Stimulated activated CD8-positive, alpha-beta memory T cell treated with anti-CD3 and anti-CD28 coated beads, Interleukin-7, amount 100 ng/mL, for 1 hour (primary cell): ENCODE measurements at places on chromosomes 7 and 10.

DNA sequence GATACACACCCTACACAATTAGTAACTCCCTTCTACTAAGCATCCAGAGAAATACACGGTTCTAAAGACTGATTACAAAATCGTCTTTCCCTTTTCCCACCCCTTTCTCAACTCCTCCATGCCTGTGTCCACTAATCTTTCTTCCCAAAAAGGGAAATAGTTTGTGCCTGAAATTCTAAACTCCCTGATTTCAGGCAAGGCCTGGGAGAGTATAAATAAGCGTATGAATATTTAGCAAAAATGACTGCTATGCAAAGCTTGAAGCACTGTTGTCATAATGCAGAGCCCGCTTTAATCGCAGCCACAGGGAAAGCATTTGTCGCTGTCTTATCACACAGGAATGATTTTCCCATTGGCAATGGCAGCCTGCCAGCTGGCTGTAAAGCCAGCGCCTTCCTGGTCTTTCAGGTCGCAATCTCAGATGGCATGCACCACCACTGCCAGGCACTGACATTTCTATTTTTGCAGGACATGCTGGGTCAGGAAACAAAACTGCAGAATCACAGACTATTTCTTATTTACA, 142.9 kb upstream of the PCGF5 start:
- DNase-seq = no peak

DNA sequence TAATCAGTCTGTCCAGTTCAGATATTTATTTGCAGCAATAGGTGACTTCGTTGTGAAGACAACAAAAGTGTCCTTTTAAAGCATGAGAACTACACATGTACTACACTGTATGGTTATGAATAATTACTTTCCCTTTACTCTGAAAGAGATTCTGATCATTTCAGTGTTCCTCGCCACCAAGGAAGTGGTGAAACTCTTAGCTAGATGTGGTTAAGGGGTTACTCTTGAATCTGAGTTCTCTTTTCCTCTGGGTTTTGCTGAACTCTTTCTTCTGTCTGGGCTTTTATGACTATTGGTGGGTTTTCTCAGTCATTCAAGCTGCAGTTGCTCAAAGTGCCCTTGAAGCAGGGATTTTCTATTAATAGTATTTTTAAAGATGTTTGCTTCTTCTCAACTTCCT, 127.9 kb upstream of the SEM1 start:
- DNase-seq = no peak

DNA sequence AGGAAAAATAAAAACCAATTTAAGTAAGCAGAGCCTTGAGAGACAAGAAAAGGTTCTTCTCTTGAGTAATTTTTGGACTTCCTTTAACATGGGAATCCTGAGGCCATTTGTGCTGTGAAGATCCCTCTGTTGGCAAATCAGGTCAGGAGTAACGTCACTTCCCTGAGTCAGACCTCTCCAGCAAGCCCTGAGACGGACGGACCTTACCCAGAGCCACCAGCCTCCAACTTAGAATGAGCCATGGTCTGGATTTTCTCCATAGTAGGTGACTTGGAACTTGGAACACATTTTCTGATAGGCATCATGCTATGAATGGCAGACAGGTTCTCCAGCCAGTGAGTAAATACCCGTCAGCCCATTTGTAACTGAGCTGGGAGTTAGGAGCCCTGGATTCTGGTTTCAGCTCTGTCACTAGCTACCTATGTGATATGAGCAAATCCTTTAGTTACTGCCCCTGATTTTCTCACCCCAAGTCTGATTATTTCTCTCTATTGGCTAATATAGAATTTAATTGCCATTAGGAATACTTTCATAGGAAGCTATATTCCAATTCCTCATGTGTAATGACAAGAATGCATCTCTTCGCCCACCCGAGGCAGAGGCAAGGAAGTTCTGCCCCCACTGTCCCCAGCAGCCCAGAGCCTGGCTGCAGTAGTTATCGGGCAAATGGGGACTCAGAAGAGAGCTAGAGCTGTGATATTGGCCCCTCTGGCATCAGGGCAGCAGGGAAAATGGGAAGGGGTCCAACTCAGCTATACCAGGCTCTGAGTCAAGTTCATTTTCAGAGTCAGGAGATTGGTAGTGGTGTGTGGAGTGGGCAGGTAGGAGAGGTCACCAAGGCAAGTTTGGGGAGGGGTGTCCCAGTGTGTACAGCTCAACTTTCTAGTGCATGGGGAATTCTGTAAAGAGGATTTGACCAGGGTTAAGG, 153.7 kb upstream of the AGK start:
- DNase-seq = no peak

GRCh38 chr7:33650828-33651227, 254.5 kb upstream of the BMPER start:
- no peak for DNase-seq

- no peak for DNase-seq
Measured at GRCh38 chr7:23967949-23968599, 258.1 kb downstream of the STK31 start.

GRCh38 chr10:132322586-132323048, 9.4 kb upstream of the LRRC27 start:
- DNase-seq = no peak

DNA sequence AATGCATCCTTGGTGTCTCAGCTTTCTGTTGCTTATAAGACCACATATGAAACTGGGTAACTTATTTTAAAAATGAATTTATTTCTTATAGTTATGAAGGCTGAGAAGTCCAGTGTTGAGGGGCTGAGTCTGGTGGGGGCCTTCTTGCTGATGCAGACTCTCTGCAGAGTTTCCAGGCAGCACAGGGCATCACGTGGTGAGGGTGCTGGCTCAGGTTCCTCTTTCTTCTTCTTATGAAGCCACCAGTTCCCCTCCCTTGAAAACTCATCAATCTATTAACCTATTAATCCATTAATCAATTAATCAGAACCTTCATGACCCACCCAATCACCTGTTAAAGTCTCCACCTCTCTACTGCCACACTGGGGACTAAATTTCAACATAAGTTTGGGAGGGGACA, 595.6 kb upstream of the NRP1 start:
- DNase-seq = no peak

DNA sequence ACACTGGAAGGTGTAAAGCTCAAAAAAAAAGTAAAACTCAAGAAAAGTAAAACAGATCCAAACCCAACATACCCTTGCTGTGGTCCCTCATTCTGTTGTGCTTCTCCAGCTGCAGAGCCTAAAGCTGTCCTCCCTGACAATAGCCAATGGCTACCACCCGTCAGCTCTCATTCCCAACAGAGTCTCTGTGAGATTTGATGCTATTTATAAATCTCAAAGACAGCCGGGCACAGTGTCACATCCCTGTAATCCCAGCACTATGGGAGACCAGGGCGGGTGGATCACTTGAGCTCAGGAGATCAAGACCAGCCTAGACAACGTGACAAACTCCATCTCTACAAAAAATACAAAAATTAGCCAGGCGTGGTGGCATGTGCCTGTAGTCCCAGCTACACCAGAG, 116.0 kb downstream of the KMT2E start:
- DNase-seq = no peak

GRCh38 chr7:516606-517456, 2.8 kb downstream of the PDGFA start:
- DNase-seq = no peak

GRCh38 chr10:43922335-43923280, 273.9 kb upstream of the ZNF32 start:
- no peak for DNase-seq

DNA sequence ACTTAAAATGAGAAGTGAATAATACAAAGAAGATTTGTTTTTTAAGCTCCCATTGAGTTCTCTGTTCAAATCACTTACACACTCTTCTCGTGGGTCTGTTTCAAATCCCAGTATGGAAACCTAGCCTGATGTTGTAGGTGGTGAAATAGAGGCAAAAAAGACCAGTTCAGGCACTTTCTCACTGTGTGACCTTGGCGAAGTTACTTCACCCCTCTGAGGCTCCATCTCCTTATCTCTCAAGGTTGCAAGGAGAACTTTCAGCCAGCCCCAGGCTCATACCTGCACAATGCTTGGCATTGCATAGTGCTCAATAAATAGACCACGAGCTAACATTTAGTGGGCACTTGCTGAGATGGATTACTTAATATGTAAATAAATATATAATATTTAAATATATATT, 90.1 kb downstream of the PRLHR start:
- no peak for DNase-seq

DNA sequence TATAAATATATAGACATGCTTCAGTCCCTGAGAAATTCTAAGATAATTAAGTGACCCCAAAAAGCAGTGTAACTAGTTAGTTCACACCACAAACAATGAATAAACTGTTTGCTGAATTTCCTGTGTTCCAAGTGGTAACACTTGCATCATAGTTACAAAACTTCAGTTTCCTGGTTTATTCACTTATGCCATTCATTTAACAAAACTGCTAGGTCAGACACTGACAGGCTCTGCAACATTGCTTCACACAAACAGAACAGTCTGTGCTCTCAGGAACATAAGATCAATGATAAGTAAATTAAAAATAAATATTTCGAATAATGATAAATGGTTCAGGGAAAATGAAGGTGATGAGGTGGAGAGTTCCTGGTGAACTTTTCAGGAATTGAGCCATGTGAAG, 133.3 kb upstream of the NAMPT start:
- no peak for DNase-seq

DNA sequence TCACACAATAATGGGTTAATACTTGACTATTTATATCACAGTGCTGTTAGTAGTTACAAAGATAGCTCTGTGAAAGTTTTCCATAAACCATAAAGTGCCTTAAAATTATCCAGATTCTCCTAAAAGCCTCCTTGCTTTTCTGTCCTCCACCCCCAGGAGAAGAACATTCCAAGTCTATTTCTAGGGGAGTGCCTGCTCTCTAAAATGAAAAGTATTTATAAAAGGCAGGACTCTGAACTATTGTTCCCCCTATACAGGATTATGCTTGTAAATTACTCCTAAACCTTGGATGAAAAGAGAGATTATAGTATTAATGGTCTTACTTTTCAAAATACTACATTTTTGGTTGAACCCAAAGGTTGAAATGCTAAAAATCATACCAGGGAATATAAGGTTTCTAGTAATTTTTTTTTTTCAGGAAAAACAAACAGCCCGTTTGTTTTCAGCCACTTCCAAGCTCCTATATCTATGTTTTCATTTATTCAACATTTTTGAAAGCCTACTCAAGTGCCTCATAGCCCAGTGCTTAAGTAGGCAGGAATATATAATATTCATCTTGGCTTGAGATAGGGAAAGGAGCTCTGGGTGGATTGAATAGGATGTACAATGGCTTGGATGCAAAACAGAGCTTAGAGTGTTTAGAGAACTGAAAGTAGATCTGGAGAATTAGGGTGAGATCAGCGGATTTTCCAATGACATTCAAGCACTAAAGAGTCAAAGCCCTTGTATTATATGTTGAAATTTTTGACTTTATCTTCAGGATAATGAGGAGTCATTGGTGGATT, 320.7 kb downstream of the GPR37 start:
- DNase-seq = no peak

DNA sequence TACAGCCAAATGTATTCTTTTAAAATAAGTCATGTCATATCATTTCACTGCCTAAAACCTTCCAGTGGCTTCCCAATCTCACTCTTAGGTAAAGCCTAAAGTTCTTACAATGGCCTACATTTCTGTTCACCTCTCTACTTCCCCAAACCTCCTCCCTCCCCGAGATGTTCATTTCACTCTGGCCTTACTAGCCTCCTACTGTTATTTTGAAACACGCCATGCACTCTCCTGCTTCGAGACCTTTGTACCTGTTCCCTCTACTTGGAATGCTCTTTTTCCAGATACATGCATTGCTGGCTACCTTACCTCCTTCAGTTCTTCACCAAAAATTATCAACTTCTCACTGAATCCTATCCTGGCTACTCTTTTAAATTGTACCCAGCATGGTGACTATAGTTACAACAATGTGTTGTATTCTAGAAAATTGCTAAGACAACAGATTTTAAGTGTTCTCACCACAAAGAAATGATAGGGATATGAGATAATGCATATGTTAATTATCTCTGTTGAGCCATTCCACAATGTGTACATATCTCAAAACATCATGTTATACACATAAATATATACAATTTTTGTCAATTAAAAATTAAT, 50.6 kb upstream of the STRIP2 start:
- no peak for DNase-seq

- no peak for DNase-seq
Measured at GRCh38 chr7:74464931-74465886, 11.5 kb downstream of the GTF2IRD1 start.

DNA sequence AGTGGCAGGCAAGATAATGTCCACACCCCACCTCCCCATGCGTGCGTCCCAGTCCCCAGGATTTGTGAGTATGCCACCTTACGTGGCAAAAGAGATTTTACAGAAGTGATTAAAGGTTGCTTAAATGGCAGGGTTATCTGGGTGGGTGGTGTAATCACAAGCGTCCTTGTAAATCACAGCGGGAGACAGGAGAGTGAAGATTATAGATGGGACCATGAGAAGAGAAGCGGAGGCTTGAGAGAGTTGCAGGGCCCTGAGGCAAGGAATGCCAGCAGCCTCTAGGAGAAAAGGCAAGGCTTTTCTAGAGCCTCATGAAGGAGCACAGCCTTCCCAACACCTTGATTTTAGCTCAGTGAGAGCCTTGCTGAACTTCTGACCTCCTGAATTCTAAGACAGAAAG, 10.2 kb downstream of the ZRANB1 start:
- DNase-seq = no peak

DNA sequence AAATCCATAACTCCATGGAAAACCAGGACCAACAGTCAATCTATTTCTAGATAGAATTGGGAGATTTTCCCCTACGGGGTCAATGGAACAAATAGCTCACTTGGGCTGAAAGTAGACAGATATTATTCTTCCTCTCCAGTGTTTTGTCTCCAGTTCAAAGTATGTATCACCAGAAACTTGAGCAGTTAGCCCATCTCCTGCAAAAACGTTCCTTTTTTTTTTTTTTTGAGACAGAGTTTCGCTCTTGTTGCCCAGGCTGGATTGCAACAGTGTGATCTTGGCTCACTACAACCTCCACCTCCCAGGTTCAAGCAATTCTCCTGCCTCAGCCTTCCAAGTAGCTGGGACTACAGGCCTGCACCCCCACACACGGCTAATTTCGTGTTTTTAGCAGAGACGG, 390.0 kb upstream of the AUTS2 start:
- DNase-seq = no peak

DNA sequence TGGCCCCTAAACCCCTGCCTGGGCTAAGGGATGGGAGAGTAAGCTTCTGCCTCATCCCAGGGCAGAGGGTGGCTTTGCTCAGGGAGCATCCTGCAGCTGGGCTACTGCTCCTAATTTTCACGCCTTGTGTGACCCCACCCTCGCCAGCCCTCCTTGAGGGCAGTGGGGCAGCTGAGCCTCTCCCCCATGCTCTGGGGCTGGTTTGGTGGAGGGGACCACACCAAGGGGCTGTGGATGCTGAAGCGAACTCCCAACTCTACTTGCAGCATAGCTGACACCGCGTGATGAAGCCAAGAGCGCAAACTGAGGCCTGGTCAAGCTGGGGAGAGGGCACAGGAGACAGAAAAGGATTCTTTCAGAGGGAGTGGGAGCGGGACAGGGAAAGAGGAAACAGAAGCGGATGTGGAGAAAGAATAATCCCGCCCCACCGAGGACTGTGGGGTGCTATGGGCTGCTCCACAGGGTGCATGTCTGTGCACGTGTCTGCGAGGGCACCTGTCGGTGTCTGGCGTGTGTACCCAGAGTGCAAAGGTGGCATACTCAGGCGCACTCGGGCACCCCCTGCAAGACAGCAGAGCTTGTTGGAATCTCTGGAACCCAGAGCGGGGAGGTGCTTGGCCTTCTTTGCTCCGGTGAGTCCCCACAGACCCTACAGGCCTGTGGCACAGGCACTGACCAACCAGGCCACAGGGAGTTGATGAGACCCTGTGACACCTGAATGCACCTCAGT, 19.4 kb upstream of the RASGEF1A start:
- no peak for DNase-seq
